ENCODE measurements at places on chromosomes 6 and 20.

GRCh38 chr20:39986173-39986904 lies 702.7 kb downstream of the MAFB start:
- no peak for DNase-seq

- no peak for DNase-seq
These were observed at the start of gene SLC17A2 for GRCh38 chr6:25930532-25931410. TSS of gene SLC17A2 (minus strand) at chr6:25930691. CDS start at chr6:25925796, 4,895 bp downstream.

- no peak for DNase-seq
These were observed 43.0 kb upstream of the ZBP1 start for GRCh38 chr20:57663241-57663640.

GRCh38 chr6:128131566-128131965 lies 230.7 kb upstream of the THEMIS start:
- no peak for DNase-seq

DNA sequence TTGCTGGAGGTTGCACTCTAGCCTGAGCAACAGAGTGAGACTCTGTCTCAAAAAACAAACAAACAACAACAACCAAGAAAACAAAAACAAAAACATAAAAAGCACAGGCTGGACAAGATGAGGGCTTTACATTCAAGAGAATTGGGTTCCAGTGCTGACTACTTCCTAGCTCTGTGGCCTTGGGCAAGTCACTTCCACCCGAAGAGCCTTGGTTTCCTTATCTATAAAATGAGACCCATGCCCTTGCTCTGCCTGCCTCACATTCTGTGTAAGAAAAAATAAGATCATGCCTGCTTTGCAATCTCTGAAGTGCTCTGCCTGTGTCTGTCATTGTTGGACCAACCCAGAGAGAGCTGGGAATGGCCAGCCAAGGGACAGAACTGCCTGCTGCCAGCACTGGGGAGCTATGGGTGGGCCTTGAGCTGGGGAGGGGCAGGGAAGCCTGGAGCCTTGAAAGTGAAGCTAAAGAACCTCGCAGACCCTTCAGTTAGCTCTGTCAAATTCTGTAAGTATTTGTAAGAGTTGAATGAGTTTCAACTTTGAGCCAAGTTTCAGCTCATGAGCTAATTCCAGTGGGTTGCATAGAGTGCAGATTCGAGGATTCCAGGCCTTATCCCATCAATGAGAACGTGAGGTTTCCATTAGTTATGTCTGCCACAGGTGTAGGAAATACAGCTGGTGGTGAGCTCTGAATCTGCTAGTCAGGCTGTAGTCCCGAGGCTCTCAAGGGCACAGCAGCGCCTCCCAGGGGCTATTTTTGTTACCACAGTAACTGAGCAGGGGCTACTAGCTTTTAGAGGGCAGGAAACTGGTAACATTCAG lies 93.2 kb downstream of the DLGAP4 start:
- no peak for DNase-seq

DNA sequence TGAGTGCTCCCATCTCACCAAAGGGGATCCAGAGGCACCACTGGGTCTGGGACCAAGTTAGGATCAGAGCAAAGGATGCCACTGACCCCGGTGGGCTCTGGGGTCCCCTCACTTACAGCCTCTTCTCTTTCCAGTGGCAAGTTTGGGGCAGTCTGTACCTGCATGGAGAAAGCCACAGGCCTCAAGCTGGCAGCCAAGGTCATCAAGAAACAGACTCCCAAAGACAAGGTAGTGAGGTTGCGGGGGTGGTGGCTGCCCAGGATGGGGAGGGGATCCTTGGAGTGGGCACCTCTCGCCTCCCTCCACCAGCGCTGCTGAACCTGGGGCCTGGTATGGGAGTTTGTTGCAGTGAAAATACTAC lies 4.9 kb downstream of the MYLK2 start:
- no peak for DNase-seq

GRCh38 chr20:51326201-51326819 lies 216.2 kb downstream of the NFATC2 start:
- DNase-seq, result no peak

- DNase-seq, result peak; percentile 73
These were observed 246.8 kb upstream of the SGK1 start for GRCh38 chr6:134564705-134565104.

GRCh38 chr6:15077961-15078360 lies 167.9 kb upstream of the JARID2 start:
- no peak for DNase-seq

DNA sequence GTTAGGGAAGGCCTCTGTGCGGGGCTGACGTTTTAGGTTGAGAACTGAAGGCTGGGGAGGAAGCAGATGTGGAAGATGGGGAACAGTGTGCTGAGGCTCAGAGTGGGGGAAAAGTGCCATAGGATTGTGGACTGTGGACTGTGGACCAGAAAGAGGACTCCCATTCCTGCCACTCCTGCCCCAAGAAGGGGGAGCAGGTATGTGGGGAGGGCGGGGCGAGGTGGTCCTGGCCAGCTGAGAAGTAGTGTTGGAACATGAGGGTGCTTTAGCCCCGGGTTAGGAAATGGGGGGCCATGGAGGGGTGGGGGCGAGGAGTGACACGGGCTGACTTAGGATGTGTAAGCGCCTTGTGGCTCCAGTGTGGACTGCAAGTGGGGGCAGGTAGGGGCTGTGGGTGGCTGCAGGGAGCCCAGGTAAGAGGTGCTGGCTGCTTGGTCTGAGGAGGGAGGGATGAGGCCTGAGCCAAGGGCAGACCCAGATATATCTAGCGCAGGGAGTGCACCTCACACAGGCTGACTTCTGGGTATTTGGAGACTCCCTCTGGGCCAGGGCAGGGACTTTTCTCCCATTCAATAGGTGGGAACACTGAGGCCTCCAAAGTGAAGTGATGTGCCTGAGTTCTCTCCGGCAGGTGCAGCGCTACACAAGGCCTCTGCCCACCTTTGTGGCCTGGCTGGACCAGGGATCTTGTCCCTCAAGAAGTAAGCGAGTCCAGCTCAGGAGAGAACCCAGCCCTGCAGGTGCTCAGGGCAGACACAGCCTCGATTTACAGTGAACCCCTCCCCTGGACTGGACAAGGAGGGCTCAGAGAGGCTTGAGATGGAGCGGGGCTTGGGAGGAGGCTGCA lies 76.6 kb upstream of the TOX2 start:
- no peak for DNase-seq

GRCh38 chr20:37864298-37864697 lies 38.6 kb upstream of the VSTM2L start:
- DNase-seq, result no peak

- DNase-seq, result no peak
These were observed 168.1 kb upstream of the THBS2 start for GRCh38 chr6:169421586-169422264.

- no peak for DNase-seq
These were observed 117.5 kb downstream of the FLRT3 start for GRCh38 chr20:14219801-14220461.

DNA sequence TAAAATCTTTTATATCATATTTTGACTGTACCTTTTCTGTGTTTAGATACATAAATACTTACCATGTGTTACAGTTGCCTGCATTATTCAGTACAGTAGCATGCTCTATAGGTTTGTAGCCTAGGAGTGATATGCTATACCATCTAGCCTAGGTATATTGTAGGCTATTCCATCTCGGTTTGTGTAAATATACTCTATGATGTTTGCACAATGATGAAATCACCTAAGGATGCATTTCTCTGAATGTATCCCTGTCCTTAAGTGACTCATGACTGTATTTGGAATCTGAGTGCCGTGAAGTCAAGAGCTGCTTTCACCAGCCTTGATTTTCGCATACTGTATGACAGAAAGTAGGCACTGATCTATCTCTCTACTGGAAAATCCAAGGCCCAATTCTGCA lies 129.9 kb downstream of the UTRN start:
- DNase-seq, result no peak

DNA sequence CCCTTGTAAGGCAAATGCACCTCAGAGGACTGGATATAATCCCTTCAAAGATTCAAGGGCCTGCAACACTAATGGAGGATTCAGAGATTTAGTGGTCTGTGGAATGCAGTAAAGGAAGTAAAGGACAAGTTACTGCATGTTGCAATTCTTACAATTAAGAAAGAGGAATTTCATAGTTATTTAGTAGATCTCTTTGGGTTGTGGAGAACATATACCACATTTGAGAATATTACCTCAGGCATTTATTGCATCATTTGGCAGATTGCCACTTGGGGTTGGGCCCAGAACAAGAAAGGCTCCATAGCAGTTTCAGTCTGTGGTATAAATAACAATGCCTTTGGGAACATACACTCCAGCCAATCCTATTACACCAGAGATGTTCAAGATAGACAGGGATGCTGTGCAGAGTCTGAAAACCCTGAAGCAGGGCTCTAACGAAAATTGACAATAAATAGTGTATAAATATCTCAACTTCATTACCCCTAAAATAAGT lies 20.9 kb upstream of the EPM2A start:
- DNase-seq, result no peak

- DNase-seq, result no peak
These were observed 22.8 kb downstream of the KIF13A start for GRCh38 chr6:17964633-17965032.

DNA sequence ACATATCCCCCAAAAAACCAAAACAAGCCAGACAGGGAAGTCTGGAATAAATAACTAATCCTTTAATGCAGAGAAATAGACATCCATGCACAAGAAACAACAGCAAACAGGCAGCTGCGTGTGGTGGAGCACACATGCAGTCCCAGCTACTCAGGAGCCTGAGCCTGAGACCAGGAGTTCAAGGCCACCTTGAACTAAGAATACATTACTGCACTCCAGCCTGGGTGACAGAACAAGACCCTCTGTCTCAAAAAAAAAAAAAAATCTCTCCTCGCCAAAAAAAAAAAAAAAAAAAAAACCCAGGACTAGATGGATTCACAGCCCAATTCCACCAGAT lies 48.2 kb upstream of the SRSF6 start:
- no peak for DNase-seq

DNA sequence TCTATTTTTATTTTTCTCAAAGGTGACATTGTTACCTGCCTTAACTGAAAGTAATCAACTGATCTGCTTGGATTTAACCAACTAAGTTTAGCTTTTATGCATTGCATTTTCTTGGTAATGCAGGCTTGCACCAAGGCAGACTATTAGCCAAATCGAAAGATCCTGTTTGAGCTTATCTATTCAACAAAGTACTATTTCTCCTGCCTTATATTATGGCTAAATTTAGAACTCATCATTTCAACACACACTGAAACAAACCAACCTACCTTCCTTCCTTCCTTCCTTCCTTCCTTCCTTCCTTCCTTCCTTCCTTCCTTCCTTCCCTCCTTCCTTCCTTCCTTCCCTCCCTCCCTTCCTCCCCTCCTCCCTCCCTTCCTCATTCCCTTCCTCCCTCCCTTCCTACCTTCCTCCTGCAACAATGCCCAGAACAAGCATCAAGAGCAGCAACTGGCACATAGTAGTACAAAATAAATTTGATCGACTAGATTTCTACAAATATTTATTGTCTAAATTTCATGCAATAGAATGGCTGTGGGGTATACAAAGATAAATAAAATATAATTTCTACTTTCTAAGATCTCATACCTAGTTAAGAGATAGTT lies 17.0 kb upstream of the RNF182 start:
- no peak for DNase-seq

- DNase-seq, result no peak
These were observed 8.3 kb downstream of the CD109 start for GRCh38 chr6:73704260-73704659.

GRCh38 chr6:143556529-143556928 lies 45.0 kb upstream of the FUCA2 start:
- DNase-seq, result no peak

DNA sequence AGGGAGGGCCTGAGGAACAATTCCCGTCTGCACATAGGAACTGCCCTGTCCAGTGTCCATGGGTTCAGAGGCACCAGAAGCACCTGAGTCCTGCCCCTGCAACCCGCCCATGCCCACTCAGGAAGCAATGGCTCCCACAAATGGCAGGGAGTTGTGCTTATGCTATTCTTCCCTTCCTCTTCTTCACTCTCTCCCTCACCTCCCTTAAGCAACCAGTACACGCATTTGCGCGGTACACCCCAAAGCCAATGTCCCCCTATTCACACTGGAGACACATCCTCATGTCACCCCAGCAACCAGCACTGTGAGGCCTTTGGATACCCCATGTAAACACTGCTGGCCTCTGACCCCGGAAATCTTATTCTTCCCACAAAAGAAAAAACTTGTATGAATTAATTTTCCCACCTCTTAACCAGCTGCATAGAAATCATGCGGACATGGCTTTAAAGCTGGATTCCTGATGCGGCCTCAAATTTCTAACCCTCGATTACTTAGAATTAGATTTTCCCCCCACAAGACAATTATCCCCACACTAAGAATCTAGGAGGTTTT lies 30.9 kb downstream of the FYN start:
- DNase-seq, result no peak

GRCh38 chr6:80543598-80544222 lies 437.2 kb downstream of the BCKDHB start:
- no peak for DNase-seq

GRCh38 chr20:37346535-37347346 lies 801 bp downstream of the SRC start:
- DNase-seq, result no peak

DNA sequence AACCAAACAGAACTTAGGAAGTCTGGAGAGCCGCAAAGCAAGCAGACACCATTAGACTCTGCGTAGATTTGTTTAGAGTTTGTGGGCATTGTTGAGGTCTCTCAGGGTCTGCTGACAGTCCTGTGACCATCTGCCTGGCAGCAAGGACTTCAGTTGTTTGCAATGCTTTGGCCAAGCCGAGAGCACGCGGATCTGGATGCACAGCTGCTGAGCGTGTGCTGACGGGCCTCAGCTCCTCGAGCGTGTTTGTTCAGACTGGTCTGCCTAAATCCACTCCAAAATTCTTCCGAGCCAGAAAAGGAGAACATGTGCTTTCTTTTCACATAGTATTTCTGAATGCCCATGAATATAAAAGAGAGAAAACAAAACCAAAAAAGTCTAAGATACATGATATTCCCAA lies 159.0 kb downstream of the ZNF217 start:
- DNase-seq, result no peak

- DNase-seq, result no peak
These were observed 158.5 kb downstream of the BTBD3 start for GRCh38 chr20:12076200-12076599.

DNA sequence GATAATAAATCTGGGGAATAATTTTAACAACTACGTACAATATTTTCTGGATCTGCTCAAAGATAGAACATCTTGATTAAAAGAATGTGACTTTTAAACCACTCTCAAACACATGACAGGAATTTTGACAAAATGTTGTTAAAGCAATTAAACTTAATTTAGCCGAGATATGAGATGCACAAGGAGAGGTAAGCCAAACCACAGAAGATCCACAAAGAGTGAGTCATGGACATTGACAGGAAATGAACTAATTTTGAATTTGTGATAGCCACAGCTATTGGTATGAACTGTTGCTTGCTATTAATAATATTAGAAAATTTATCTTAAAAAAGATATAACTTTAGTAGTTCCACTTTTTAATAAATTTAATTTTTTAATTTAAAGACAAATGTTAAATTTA lies 27.8 kb upstream of the VGLL2 start:
- no peak for DNase-seq

DNA sequence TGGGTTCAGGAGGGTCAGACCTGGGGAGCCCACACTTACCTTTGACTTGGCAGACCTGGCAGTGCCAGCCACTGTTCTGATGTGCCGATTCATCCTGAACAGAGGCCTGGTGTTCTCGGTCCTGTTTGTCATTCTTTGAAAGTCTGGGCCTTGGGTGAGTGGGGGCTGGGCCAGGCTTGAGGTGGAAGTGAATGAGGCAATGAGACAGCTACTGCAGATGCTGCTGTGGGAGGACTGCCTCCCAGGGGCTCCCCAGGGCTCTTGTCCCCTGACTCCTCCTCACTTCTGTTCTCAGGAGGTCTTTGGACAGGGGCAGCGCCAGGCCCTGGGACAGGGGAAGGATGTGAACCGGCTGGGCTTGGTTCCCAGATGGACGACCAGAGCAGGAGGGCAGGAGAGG lies 5.6 kb upstream of the TREML4 start:
- no peak for DNase-seq

GRCh38 chr6:42604150-42604549 lies 40.3 kb downstream of the UBR2 start:
- DNase-seq, result no peak
